HT1080 (cell line): ENCODE measurements at places on chromosomes 11 and 22. TPM values are rescaled to one million over a fixed set of nuclear protein-coding genes. Genes with fewer than 3 reads are reported as not detected.
A peak's percentile ranks its signal among the peaks of the same experiment; 100 is the strongest.

DNA sequence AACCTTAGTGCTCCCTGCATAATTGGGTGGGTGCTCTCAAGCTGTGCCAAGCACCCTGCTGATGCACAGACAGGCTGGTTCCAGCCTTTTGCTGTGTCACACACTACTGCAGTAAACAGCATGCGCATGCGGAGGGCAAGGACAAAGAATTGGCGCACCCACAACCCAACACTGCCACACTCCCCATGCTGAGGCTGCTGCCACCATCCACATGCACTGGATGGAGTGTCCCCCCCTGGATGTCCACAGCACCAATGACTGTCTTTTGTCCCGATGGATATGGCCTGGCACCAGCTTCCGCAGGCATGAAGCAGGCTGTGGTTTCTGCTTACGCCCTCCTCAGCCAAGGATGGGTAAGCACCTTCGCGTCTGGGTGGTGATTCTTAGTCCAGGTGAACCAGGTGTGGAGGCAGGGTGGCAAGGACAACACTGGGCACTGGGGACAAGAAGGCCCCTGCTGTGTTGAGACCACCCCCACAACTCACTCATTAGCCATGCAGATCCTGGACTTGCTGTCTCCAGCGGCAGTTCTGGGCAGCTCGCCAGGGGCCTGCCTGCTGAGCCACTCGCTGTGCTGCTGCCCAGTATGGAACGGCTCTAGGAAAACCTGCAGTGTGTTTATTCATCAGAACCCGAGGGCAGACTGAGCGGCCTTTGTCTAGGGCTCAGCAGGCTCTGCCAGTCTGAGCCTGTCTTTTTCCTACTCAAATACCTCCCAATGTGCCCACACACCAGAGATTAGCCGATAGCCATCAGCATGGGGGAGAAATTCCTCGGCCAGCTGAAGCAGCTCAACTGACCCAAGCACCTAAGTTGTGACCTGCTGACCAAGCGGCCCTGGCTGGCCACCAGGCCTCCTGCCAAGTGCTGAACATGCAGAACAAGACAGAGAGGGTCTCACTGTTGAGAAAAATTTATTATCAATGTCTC is 8.2 kb upstream of the NAP1L4 start:
- peak; percentile 24 for DNase-seq

The KRTAP5-1 gene
- not detected in 2 replicates for total RNA-seq

DNA sequence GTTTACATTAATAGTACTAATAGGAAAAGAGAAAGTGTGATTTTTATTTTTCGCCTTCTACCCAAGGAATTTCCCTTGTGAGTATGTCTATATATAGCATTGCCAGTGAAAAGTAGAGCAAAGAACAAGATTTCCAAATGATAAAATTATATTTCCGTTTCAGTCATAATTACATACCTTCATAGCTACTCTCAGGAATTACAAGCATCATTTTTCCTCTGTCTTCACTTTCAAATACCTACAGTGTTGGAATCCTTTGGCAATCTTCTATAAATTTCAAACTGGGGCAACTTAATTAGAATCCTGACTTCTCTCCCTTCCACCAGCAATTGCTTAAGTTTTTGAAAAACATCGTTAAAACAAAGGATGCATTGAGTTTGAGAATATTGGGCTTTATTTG is 35.5 kb upstream of the SPON1 start:
- no peak for DNase-seq

- peak; percentile 63 for DNase-seq
Measured at GRCh38 chr11:33317662-33318061, 60.5 kb downstream of the HIPK3 start.

DNA sequence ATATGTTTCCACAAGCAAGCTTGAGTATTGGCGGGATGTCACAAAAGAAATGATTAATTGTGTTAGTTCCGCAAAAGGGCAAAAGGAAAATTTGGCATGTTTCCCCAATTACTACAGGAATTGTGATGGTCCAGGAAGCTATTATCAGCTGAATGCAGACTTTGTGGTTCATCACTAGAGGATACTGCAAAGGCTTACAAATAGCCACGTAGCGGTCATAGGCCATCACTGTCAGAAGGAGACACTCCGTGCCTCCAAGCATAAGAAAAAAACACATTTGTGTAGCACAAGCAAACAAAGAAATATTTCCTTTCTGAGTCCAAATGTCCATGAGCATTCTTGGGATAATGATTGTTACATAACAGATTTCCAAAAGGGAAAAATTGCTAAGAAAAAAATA is 1.8 kb downstream of the OR10AG1 start:
- no peak for DNase-seq

The DNAJB7 gene
- not detected in 2 replicates for total RNA-seq

The SEZ6L gene
- total RNA-seq, result not detected in 2 replicates

GRCh38 chr11:98423933-98424332 is 596.8 kb upstream of the CNTN5 start:
- no peak for DNase-seq

The CADM1 gene
- 30.1 and 30.8 TPM in 2 replicates for total RNA-seq

DNA sequence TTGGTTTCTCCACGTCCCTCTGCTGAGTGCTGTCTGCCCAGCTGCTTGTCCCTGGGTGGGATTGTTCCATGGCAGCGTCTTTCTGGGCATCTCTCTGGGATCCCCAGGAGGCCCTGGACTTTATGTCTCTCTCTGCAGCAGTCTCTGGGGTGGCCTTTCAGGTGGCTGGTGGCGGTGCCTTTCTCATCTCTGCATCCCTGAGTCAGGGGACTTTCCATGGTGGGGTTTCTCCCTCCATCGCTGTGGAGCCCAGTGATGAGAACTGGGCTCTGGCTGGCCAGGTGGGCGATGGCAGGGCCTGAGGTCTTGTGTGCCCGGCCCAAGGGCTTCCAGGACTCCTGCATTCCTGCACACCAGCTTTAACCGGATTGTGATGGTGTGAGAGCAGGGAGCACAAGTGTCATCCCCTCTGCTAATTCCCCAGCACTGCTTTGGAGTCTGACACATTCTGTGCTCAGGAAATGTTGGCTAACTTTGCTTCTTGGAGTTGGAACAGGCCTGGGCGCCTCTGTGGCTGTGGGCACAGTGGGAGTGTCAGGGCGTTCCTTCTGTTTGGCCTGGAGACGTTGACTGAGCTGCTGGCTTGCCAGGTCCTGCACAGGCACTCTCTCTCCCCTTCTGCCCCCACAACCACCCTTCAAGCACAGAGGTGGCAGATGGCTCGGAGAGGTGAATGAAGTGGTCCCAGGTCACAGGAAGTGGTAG is 27.9 kb downstream of the FAM83F start:
- peak; percentile 40 for DNase-seq

The NRXN2 gene
- 0.42 TPM in 1 of 2 replicates, not detected in the other for total RNA-seq

The NNMT gene
- 158 and 162 TPM in 2 replicates for total RNA-seq

The KCNQ1OT1 gene
- total RNA-seq, result 0.18 and 0.27 TPM in 2 replicates

DNA sequence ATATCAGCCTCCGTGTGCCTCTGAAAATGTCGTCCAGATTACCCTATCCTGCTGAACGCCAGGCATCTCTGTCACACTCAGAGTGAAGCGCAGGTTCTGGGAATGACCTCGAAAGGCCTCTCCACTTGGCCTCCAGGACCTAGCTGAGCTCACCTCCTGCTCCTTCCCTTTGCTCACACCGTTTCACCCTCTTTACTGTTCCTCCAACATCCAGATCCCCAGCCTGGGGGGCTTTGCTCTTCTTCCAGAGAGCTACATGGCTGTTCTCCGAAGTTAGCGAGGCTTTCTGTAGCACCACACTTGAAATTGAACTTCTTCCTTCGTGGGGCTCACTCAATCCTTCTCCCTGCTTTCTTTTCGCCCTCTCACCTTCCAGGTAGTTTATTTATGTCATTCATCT is 27.9 kb downstream of the GLB1L2 start:
- DNase-seq, result no peak

DNA sequence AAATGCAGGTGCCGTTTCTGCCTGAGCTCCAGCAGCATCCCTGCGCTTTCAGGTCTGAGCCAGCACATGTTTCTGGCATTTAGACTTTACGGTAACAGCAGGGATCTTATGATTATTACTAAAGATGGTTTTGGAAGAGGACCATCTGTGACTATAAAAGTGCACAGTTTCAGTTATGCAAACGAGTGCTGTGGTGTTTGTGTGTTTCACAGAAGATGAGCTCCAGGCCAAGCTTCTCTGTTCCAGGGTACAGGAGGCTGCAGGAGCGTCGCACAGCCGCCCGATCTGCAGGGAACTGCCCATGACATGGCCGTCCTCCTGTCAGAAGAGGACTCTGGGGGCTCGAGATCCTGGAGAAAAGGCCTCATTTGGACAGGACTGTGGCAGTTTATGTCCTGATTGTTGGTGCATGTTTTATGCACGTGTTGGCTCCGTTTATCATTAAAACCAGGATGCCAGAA is 297.3 kb downstream of the TBC1D22A start:
- DNase-seq, result no peak

DNA sequence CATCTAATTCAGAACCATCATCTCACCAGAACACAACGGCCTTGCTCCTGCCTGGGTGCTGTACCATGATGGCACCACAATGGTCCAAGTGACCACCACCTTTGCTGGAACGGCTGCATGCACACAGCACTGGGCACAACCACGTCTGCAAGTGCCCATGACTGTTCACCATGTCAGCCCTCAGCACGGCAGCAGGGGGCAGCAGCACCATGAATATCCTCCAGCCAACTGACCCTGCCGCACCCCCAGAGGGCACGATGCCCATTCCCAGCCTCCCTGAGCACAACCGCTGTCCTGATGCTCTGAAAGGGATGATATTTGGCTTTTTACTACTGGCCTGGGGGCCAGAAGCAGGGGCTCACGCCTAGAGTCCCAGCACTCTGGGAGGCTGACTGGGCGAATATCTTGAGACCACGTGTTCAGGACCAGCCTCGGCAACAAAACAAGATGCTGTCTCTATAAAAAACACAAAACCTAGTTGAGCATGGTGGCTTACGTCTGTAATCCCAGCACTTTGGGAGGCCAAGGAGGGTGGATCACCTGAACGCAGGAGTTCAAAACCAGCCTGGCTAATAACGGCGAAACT is 25.7 kb downstream of the DRD4 start:
- peak; percentile 49 for DNase-seq

The CHEK2 gene
- total RNA-seq, result 19.9 and 20.0 TPM in 2 replicates

The PANX3 gene
- not detected in 2 replicates for total RNA-seq

DNA sequence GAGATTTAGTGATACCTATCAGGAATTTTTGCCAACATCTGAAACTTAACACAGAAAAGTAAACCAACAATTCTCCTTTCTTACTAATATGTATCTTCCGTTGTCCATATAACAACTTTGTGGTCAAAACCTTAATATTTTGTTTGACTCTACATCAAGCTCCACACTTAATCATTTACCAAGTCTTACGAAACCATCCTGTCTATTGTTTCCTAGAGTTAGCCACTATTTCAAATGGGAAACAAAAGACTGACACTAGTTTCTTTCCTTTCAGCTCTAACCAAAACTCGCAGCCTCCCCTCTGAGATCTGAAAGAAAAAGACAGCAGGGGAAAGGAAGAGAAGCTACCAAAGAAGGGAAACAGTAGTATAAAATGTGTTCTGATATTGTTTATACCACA is 26.5 kb upstream of the PRDM10 start:
- DNase-seq, result no peak

DNA sequence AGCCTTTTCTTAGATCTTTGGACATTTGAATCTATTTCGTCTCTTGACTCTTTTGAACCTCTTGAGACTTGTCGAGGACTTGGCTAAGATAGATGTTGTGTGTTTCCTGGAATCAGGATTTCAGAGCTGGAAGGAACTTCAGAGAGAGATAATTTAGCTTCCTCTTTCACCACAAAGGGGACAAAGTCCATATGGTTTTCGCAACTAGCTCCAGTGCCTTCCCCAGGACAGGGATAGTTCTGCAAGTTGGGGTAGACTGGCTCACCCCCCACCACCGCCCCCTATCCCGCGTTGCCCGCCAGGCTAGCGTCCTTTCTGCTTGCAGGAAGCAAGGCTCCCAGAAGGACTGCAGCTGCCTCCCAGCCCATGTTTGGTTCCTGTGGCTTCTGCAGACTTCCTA is 75.7 kb upstream of the MYO18B start:
- no peak for DNase-seq

- DNase-seq, result no peak
Measured at GRCh38 chr11:86673055-86673843, 833 bp upstream of the ME3 start.

- DNase-seq, result no peak
Measured at GRCh38 chr22:20951151-20951931, 15.7 kb upstream of the AIFM3 start.

The DDIAS gene
- total RNA-seq, result 19.3 and 24.6 TPM in 2 replicates

The MSANTD4 gene
- total RNA-seq, result 0.06 TPM in 1 of 2 replicates, not detected in the other

- no peak for DNase-seq
Measured at GRCh38 chr11:86395061-86395551, 20.4 kb downstream of the CCDC81 start.

The SLC43A3 gene
- total RNA-seq, result 81.0 and 87.2 TPM in 2 replicates

DNA sequence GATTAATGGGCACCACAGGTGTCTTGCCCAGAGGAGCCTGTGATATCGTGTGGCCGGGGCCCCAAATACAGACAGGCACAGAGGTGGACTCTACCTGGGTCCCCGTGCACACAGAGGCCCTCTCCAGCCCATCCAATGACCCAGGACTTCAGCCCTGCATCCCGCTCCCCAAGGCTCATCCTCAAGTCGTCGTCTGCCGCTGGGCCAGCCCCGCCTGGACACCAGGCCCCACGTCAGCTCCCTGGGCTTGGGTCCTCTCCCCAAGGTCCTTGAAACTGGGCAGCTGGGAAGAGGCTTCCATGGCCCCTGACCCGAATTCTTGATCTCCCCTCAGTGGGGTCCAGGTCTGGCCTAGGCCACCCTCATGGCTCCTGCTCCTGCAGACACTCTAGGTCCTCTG is 20.2 kb downstream of the SHISAL1 start:
- no peak for DNase-seq

GRCh38 chr22:17612057-17612456 is 16.5 kb downstream of the ATP6V1E1 start:
- DNase-seq, result no peak

The ZNF280B gene
- 1.7 and 2.1 TPM in 2 replicates for total RNA-seq

DNA sequence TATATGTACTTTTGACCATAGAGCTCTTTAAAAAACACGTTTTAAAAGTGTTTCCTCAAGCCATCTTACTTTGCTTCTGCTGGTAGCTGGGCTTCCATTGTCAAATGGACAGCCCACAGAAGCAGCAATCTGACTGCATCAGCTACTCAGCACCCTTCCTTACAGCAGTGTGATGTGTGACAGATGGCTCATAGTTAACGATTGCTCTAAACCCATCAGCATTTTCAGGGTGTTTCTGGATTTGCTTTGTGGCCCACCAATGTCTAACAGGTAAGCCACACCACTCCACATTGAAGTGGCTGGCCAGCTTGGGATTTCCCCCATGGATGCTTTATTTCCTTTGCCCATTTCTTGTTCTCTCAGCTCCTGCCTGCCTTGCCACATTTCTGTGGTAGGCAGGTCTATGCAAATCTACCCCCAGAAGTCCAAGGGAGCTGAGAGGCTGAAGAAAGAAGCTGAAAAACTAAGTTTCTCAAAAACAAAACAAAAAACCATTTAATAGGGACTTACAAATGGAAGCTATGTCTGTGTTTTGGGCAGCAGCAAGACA is 7.3 kb upstream of the FAR1 start:
- no peak for DNase-seq

The MMP13 gene
- total RNA-seq, result 0.47 and 0.63 TPM in 2 replicates

GRCh38 chr22:27885977-27886842 is 32.8 kb downstream of the PITPNB start:
- DNase-seq, result peak; percentile 56

DNA sequence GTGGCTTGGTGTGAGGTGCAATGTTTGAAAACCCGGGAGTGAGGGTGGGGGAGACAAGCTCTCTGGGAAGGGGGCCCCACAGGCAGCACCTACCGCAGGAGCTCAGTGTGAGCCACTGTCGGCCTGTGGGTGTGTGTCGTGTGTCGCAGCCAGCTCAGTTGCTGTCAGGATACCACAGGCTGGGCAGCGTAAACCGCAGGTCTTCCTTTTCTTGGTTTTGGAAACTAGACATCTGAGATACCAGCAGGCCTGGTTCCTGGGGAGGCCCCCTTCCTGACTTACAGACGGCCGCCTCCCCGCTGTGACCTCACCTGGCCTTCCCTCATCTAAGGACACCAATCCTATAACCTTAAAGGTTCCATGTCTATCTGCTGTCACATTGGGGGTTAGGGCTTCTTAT is 19.4 kb downstream of the IRF7 start:
- DNase-seq, result no peak
